ENCODE measurements at places on chromosomes 7 and 10.

DNA sequence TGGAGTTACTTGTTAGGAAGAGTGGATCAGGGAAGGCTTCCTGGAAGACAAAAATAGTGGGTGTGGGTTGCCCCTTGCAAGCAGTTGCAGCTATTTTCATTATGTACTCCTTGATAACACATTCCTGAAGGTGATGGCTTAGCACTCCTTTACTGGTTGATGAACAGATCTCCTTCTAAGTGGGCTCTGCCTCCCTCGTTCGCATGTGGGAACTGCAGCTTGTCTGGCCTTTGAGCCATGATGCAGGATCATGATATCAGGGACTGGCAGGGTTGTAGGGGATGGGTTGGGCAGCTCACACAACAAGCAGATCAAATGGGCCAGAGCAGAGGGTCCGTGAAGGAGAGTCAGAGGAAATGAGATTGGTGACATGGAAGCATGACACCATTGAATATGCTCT, 28.8 kb upstream of the LRRC4 start:
- no peak for DNase-seq

GRCh38 chr7:133003052-133003910, 78.6 kb downstream of the CHCHD3 start:
- no peak for DNase-seq

- no peak for DNase-seq
Observed at GRCh38 chr10:91567815-91568214, 65.1 kb downstream of the PPP1R3C start.

- DNase-seq = no peak
Observed at GRCh38 chr7:26356229-26356628, 64.6 kb downstream of the SNX10 start.

GRCh38 chr7:55246171-55246570, 119.0 kb upstream of the LANCL2 start:
- DNase-seq = no peak

DNA sequence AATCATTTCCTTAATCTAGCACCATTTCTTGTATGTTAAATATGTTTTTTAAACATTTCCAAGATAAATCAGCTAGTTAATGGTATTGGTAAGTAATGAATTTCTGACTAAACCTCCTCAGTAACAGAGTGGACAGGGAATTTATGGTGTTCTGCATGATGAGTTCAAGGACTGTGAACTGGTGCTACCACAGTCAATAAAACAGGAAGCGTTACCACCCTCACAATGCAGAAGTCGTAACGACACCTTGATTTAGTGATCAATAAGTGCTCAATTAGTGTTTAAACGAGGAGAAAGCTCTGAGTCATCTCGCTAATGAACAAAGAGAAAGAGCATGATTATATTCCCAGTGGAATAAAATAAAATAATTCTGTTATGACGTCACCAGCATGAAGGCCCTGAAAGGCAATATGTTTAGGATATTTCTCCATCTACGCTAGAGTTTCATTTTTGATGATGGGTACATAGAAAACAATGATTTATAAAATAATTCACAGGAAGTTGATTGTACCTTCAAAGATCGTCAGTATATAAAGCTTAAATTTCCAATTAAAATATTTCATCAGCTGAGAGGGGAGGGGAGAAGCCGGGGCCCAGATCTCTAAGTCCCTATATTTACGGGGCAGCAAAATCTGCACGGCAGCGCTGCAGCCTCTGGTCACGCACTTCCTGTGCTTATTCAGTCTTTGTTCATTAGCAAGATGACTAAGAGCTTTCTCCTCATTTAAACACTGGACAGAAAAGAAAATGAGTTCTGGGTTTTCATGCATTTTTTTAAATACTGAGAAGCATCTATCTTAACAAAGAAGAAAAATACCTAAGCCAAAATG, 400.5 kb downstream of the PTPRN2 start:
- no peak for DNase-seq

DNA sequence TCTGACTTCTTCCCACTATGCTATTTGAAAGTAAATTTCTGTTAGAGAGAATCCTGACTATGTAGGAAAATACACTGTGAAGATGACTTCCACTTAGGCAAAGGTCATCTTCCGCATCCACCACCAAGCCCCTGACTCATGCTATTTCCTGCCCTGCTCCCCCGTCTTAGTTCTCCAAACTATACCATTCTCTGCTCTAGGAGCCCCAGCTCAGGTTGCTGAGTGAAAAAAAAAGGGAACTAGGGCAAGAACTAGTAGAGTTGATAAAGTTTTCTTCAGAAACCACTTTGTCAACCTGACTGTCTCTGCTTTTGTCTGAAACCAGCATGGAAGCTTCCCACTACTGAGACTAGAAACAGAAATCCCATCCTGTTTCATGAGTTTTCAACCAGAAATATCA, 96.9 kb downstream of the EVX1 start:
- DNase-seq = no peak

- DNase-seq = no peak
Observed at GRCh38 chr10:121553511-121554264, 44.6 kb downstream of the FGFR2 start.
